Heart right ventricle (tissue), 16 donors: ENCODE measurements at places on chromosomes 2 and 18.
A peak's percentile ranks its signal among the peaks of the same experiment; 100 is the strongest.

DNA sequence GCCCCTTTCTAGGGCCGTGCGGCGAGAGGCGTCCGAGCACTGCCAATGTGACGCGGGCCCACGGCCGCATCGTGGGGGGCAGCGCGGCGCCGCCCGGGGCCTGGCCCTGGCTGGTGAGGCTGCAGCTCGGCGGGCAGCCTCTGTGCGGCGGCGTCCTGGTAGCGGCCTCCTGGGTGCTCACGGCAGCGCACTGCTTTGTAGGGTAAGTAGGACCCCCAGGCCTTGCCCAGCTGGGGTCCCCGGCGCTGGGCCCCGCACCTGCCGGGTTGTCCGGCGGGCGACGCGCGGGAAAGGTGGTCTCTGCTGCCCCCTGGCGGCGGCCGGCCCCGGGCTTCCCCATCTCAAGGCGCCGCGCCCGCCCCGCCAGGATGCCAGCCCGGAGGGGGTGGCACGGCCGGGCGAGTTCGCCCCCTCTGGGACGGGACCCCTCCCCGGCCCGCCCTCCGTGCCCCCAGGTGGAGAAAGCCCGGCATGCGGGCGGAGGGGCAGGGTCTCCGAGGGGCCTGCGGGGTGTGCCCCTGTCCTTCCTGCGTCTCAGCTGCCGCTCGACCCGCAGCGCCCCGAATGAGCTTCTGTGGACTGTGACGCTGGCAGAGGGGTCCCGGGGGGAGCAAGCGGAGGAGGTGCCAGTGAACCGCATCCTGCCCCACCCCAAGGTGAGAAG lies 1.9 kb downstream of the PRSS56 start:
- DNase-seq: peak; percentile 67

DNA sequence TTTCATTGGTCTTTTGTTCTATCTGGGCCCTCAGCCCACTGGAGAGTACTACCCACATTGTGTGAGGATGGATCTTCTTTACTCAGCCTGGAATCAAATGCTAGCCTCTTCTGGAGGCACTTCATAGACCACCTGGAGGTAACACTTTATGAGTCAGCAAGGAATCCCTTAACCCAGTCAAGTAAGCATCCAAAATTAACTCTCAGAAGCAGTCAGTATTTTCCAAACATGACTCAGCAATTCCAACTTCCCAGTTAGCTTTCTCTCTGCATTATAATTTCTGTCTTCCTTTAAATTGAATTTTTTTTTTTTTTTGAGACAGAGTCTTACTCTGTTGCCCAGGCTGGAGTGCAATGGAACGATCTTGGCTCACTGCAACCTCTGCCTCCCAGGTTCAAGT lies 142.7 kb downstream of the ACKR3 start:
- no peak for DNase-seq

GRCh38 chr2:75607988-75608683 lies 38.4 kb upstream of the MRPL19 start:
- no peak for DNase-seq

- no peak for DNase-seq
Measured at GRCh38 chr18:29184654-29185053, 1007.7 kb upstream of the CDH2 start.

- no peak for DNase-seq
Measured at GRCh38 chr2:13413989-13414388, 697.3 kb downstream of the TRIB2 start.

- DNase-seq: no peak
Measured at GRCh38 chr2:142306131-142306530, 175.3 kb upstream of the LRP1B start.

DNA sequence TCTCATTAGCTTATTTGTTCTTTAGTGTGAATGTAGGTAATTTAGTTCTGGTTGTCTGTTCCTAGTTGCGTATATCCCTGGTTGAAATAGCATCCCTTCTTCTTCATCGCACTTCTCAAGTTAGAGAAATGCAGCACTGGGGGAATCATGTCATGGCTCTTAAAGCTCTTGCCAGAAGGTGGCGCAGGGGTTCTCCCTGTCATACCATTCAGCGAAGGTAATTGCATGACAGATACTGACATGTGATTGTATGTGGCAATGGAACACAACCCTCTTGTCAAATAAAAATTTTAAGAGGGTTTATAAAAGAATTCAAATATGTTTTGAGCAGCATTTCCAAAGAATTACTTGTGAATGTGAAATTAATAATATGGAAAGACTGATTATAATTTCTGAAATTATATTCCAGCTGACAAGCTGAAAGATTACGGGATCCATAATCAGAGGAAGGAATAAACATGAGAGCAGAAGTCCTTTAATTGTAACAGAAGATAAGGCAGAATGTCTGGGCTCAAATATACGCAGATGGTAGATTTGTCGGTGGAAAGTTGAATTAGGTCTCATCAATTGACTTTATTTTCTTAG lies 411.7 kb downstream of the DSEL start:
- DNase-seq: peak; percentile 23

DNA sequence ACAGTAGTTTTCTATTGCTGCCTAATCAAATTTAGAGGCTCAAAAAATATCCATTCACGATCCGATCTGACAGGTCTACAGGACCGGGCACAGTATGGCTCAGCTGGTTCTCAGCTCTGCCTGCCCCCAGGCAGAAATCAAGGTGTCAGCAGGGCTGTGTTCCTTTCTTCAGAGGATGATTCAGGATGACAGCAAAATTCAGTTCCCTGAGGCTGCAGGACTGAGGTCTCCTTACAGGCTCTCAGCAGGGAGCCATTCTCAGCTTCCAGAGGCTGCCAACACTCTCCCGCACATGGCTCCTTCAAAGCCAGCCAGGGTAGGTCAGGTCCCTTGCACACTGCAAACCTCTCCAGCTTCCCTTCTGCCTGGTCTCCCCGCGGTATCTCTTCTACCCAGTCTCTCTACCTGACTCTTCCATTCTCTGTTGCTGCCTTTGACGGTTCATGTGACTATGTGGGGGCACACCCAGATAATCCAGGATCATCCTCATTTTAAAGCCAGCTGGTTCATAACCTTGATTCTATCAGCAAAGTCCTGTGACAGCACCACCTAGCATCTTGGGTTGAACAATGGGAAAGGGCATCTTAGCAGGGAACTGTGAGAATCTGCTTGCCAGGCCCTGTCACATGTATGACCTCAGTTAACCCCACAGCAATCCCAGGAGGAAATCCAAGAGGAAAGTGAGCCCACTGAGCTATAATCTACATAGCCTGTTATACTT lies 50.4 kb downstream of the UXS1 start:
- DNase-seq: no peak

DNA sequence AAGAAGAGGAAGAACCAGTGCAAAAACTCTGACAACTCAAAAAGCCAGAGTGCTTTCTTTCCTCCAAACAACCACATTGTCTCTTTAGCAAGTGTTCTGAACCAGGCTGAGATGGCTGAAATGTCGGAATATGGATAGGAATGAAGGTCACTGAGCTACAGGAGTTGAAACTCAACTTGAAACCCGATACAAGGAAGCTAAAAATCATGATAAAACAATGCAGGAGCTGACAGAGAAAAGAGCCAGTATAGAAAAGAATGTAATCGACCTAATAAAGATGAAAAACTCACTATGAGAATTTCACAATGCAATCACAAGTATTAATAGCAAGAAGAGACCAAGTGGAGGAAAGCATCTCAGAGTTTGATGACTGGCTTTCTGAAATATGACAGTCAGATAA lies 15.0 kb upstream of the EIF2AK3 start:
- DNase-seq: no peak

- DNase-seq: no peak
Measured at GRCh38 chr2:229634601-229635370, 79.6 kb downstream of the DNER start.

GRCh38 chr2:182855376-182855775 lies 11.1 kb downstream of the FRZB start:
- no peak for DNase-seq

DNA sequence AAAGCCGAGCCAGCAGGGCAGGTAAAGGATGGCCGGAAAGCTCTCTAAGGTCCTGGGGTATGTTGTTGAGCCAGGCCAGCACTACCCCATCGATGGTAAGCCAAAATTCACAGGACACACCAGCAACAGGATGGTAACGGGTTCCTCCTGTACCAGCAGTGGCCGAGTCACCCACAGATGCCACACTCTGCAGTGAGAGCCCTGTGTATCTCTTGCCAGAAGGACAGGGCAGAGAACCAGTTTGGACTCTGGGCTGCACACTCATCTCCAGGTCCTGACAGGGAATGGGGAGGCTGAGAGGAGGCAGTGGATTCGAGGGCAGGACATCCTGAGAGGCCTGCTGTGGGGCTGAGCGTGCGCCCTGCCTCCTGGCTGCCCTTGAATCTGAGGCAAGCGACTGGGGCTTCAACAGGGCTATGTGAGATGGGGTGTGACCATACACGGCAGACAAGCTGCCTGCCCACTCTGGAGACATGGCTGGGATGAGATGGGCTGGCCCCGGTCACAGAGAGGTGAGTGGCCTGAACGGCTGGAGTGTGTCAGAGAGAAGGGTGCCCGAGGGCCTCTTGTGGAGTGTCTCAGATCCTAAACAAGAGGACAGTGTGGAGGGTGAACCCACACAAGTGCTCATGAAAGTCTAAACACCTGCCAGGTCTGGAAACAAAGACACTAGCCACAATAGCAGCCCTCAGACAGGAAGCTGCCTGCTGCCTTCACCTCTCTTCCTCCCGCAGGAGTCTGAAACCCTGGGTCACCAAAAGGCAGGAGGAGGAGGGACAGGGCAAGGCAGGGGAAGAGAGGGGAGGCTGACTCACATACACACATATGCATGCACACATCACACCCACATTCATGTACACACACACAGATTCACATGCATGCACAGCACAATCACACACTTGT lies 182.3 kb downstream of the LOXHD1 start:
- no peak for DNase-seq

- DNase-seq: peak; percentile 70
Measured at GRCh38 chr18:79380816-79381806, 14.6 kb upstream of the NFATC1 start.

GRCh38 chr18:9401176-9401575 lies 66.6 kb downstream of the TWSG1 start:
- no peak for DNase-seq

GRCh38 chr2:229164545-229165249 lies 106.4 kb downstream of the PID1 start:
- DNase-seq: no peak

- DNase-seq: no peak
Measured at GRCh38 chr18:26657631-26658581, 109.6 kb upstream of the KCTD1 start.

GRCh38 chr2:189835855-189836558 lies 51.8 kb downstream of the PMS1 start:
- DNase-seq: no peak

DNA sequence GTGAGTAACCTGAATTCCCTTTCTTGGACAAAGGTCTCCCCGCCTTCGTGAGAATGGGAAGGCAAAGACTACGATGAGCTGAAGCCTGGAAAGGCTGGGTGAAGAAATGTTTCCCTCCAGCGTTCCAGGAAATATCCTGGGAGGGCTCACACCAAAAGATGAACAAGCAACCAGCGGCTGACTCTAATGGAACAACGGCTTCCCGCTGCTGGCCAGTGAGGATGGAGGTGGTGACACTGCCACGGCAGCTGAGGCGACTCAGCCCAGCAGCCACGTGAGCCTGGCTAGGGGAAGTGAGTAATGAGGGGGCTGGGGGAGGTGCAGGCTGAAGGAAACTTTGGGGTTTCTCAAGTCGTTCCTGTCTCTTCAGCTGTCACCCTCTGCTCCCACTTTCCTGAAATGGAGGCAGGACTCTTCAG lies 105.0 kb upstream of the SMAD7 start:
- DNase-seq: peak; percentile 54

DNA sequence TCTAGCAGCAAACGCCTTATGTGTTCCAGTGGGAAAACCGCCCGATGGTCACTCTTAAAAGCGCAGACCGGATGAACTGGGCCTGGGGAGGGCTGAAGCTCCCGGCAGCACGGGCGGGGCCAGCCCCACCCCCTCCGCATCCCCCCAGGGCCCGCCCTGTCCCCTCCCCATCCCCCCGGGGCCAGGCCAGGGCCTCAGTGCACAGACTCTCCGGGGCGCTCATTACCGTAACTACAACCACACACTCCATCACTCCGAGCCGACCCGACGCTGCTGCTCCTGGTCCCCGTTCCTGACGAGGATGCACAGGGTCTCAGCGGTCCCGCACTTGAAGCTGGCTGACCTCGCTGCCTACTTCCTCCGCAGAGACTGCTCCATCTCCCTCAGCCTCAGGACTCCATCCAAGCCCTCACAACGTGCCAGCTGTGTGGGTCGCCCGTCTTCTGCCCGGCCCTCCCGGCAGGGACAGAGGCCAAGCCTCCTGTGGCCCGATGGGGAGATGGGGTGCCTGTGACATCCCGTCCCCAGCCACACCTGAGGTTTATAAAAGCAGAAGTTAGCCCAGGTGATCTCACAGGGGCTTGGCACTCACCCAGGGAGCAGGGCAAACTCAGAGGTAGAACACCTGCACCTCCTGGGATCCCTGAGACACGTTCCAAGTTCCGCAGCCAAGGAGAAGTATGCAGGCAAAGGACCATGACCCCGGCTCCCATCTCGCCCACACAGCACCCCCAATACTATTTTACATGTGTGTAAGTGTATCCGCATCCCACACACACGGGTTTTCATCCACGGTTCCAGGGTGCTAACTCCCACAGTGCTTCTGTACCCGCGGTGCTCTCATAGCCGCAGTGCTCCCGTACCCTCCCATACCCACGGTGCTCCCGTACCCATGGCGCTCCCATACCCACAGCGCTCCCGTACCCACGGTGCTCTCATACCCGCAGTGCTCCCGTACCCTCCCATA lies 36.0 kb downstream of the SLC66A2 start:
- no peak for DNase-seq

- no peak for DNase-seq
Measured at GRCh38 chr2:104344306-104344705, 509.6 kb upstream of the POU3F3 start.

DNA sequence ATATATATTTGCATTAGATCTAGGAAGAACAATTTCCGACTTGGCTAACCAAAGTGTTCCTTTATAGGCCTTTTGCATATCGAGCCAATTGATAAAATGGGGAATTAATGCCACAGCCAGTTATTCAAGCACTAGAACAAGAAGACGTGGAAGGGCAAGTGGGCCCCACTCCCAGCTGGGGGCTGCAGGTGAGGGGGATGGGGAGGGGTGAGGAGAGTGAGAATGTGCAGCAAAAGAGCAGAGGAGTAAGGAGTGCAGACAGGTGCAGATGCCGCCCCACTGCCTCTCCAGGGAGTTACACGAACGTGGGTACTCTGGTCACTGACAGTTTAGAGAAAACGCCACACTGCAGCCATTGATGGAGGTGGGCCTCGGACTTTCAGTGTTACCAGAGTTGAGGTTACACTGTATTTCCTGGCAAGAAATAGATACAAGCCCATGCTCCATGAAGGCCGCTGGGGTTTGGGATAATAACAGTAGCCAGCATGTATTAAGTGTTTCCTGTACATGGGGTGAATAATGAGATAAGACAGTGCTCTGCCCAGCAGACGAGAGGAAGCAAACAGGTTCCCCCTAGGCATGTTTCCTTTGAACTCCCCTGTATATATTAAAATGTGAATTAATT lies 40.9 kb downstream of the GORASP2 start:
- DNase-seq: no peak

- DNase-seq: peak; percentile 47
Measured at GRCh38 chr2:202376460-202377206, 506 bp downstream of the BMPR2 start.

- DNase-seq: no peak
Measured at GRCh38 chr2:144988591-144988990, 468.7 kb upstream of the ZEB2 start.
